CD4-positive, alpha-beta T cell treated with Interleukin-10 for 1 hour (primary cell): ENCODE measurements at places on chromosomes 7 and 10.

- no peak for DNase-seq
Measured at GRCh38 chr10:17214971-17215781, 12.9 kb upstream of the VIM start.

DNA sequence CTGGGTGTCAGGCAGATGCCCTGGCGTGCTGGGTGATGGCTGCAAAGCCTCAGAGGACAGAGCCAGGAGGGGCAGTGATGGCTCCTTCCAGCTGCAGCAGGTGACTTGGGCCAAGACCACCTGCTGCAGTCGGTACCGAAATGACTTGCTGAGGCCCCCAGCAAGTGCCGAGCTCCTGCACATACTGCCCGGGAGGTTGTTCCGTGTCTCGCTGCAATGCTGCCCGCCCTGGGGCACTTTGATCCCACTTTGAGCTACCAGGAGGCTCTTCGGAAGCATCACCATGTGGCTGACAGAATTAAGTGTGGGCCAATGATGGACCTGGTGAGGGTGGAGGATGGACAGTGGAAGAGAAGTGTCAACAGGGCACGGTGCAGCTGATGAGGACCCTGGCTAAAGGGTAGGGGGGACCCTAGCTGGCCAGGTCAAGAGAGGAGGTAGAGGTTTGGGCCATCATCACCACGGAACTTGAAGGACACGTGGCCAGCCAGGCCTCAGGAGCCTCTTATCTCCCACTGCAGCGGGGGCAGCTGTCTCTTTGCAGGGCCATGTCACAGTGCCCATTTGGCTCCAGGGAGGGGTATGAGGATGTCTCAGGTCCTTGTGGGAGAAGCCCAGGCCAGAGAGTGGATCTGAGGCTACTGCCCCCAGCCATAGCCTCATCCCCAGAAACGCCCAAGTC, 51.1 kb upstream of the NANOS1 start:
- no peak for DNase-seq

DNA sequence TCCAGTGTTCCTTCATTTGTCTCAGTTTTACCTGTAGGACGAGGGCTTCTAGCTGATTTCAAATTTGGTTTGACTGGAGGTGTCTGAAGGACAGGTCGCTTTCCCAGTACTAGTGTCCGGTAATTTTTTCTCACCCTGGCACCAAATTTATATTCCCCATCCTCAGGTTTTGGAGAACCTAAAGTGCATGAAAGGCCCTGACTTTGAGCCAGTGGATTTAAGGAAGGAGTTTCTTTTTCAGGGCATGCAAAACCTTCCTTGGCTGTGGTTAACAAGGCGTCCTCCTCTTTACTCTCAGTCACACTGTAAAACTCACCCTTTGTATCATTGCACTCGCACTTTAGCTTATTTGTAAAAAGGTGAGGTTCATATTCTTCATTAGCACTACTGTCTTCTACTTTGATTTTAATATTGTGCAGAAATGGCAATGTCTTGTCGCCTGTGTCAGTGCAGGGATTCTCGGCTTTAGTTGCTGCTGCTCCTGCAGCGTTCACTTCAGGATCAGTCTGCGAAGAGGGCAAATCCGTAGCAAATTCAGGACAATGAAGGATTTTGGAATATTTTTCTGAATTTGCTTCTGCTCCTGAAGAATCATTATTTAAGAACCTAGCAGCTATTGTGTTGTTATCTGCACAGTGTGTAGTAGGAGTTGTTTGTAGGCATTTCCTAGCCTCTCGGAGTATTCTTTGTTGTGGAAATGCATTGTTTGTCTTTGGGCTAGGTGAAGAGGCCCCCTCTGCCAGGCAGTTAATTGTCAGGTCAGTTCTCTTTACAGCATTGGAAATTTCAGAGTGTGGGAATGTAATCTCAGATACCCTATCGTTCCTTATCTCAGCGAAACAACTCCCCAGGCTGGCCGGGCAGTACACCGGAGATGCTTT, 9.9 kb downstream of the SKIDA1 start:
- DNase-seq = no peak

DNA sequence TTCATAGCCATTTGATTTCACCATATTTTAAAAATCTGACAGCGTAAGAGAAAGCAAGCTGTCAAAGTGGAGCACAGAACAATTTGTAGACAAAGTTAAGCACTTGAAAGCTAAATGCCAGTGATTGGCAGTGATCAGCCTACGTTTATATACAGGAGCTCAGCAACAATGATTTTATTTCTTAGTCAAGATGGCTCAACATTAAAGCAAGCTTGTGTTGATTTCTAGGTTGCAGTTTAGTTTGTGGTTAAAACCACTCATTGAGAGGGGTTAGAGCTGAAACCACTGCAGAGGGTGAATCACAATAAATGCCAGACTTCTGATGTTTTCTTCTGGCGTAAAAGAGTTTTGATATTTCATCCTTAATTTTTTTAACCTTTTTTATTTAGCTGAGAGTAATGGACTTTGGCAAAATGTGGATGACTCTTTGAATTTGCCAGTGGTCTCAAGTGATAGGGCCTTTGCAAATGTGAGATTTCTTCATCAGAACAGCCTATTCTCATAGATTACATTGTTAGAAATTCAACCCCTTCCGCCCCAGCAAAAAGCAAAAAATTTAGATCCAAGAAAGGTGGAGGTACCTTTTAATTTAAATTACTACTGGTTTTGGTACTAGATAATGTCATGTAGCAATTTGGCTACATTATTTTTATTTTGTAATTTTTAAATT, 73.8 kb downstream of the SHOC2 start:
- peak; percentile 37 for DNase-seq

DNA sequence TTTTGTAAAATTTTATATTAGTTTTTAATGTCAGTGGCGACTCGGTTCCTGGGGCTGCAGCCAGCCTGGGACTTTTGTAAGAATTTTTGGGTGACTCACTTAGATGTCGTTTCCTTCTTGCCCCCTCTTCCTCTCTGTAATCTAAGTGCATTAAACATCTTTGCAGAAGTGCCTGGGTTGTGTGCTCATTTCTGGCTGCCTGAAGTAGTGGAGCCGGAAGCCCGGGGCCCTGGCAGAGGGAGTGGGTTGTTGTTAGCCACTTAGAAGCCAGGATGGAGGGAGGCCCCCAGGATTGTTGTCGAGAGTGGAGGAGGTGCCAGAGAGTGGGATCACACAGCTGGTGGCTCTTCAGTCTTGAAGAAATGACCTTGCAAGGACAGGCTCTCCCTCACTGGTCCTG, 11.0 kb upstream of the TRIM8 start:
- peak; percentile 23 for DNase-seq

GRCh38 chr7:101625031-101625791, 3.9 kb downstream of the MYL10 start:
- DNase-seq = no peak

DNA sequence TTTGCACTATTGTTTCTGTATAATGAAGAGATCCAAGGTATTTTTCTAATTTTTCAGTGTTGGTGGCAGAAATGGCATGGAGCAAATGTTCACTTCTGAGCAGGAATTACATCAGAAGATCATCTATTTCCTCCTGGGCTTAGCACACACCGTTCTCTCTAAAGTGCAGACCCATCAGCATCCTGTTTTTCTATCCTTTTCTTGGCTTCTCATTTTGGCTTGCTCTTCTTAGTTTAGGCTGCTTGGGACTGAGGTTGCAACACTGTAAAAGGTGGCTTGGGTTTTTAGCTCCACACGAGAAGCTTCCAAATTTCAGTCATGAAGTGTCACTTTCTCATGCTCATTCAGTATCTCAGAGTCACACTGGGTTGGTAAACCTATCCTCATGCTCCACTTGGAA, 79.9 kb upstream of the SMIM30 start:
- no peak for DNase-seq

DNA sequence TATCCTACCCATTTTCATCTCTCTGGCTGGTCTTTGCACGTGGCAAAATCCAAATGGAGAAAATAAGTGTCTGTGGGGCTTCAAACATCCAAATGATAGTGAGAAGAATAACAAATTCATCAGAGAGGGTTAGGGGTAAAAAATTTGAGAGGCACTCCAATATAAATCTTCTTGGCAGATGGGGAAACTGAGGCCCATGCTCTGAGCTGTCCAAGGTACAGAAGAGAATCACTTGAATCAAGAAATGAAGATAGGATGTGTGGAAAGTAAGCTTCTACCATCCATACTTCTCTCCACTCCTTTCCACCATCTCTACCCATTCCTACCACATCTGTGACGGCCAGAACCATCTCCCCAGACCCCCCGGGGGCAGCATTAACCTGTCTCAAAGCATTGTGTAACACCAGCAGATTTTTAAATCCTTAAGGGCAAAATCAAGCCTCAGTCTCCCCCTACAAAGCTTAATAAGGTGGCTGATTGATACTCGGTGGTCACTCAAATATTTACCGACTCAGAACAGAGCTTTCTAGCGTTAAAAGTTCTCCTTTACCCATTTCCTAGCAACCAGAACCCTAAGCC, 818 bp downstream of the GOT1 start:
- no peak for DNase-seq
